ENCODE measurements at places on chromosomes 12 and 14. TPM values are rescaled to one million over a fixed set of nuclear protein-coding genes. Genes with fewer than 3 reads are reported as not detected.

FANCM gene
- 5.4 TPM for total RNA-seq

ZNF384 gene
- total RNA-seq = 59.7 TPM

NRIP2 gene
- total RNA-seq = not detected

PTHLH gene
- 41.8 TPM for total RNA-seq

TMEM63C gene
- total RNA-seq = 0.77 TPM

ATP23 gene
- 6.5 TPM for total RNA-seq

C12orf42 gene
- total RNA-seq = not detected

TNFRSF1A gene
- 331 TPM for total RNA-seq

FAM90A1 gene
- 0.14 TPM for total RNA-seq

GPR68 gene
- total RNA-seq = 0.06 TPM

FAM181A gene
- total RNA-seq = not detected

SRRM4 gene
- not detected for total RNA-seq

ABHD12B gene
- total RNA-seq = not detected

IFNG-AS1 gene
- total RNA-seq = not detected

CAPZA3 gene
- total RNA-seq = not detected

HOXC9 gene
- total RNA-seq = 7.6 TPM

PLD4 gene
- total RNA-seq = 0.17 TPM

MTHFD1 gene
- 122 TPM for total RNA-seq

Measured in A549 treated with DMSO at 1 μM for 4 hours (cell line).